Choroid plexus epithelial cell (primary cell): ENCODE measurements at places on chromosomes 5 and 9.

GRCh38 chr9:129557192-129558036, 63.5 kb downstream of the C9orf50 start:
- peak; percentile 98 for DNase-seq

DNA sequence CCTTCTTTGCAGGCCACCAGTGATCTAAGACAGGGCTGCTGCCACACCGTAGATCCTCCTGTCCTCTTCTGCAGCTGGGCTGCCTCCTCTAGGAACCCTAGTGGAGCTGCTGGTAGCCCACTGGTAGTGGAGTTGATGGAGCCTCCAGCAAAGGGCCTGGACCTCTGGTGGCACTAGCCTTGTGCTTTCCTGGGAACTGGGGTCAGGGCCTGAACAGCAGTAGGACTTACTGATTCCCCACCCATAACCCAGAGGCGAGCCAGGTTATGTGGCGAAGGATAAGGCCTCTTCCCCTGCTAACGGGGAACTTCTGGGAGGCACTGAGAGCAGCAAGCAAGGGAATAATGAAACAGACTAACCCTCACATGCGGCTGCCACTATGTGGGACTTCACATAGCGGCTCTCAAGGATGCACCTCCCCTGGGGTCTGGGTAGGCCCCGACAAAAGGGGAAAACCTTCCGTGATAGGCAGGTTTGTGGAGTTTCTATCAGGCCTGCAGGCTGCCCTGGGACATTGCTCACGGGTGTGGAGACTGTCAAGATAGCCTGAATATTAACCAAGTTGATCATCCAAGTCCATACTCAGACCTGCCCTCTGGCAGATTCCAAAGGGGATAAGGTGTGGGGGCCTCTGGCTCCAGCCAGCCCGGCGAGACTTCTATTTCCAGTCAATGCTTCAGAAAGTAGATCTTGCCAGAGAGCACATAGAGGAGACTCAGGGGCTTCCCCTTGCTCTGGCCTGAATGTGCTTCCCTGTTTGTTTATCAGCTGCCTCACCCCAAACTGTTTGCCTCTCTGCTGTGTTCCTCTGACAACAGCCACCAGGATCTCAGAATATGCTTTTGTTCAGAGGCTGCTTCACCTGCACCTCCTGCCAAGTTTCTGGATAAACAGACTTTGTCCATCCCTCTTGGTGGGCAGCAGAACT, 7.4 kb downstream of the SLC22A4 start:
- DNase-seq: no peak

GRCh38 chr5:88883059-88883835, at the start of gene MEF2C:
Gene MEF2C, minus strand, starts transcription at chr5:88883184. Its CDS starts 59,396 bp downstream, at chr5:88823788.
- DNase-seq: peak; percentile 87

DNA sequence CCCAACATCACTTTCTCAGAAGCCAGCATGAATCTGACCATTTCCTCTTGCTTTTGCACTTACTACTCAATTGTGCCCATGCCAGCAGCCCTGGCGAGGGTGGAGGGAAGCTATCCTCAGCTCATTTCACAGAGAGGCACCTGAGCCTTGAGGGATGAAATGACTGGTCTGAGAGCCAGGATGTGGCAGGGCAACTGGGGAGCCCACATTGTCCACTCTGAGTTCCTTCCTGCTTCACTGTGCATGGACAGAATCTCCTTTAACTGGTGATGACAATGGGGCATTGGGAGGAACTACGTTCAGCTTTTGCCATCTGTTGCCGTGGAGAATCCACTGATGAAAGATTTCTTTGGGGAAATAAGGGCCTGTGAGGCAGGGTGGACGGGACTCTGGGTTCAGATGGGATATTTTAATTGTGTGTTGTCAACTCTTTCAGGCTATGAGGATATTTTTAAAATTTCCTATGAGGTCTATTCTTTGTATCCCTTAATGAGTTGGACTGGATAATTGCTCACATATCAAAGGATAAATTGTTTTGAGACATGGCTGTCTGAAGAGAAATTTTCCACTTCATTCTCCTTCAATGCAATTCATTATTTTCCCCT, 78.3 kb downstream of the TNC start:
- no peak for DNase-seq

DNA sequence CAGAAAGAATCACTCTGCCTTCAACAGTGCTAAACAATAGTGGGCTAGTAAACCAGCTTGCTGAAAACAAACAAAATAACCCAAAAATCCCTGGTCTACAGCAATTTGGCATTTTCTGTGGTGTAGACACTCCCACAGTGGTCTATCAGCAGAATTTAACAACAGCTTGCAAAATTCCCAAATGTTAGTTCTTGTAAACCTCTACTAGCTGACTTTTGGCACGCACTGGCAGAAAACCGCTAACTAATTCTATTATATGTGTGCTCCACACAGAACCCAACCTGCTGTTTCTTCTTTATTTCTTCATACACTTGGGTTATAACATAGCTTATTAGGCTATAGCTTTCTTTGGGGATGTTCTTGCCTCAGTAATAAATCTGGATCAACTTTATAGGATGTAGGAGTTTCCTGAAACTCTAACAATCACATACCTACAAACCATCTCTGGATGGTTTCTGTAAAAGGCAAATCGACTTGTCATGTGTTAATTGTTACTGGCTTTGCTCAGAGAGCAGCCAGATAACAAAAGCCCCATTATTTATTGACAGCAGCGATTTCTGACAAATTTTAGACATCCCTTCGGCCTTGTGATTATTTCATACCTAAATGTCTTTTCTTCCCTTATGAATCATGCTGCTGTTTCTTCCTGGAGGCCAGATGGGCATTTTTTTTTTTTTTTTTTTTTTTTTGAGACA, 82.7 kb upstream of the NAA35 start:
- DNase-seq: no peak

GRCh38 chr5:176772271-176773210, 37.8 kb upstream of the UNC5A start:
- DNase-seq: no peak

GRCh38 chr9:100011062-100011681, 87.6 kb downstream of the ERP44 start:
- peak; percentile 85 for DNase-seq
